ENCODE measurements at places on chromosomes 1 and 21. TPM values are rescaled to one million over a fixed set of nuclear protein-coding genes. Genes with fewer than 3 reads are reported as not detected.
A peak's percentile ranks its signal among the peaks of the same experiment; 100 is the strongest.

The HPCA gene
- total RNA-seq, result not detected

GRCh38 chr1:36276688-36277087 lies 29.5 kb upstream of the SH3D21 start:
- peaks cover 8% of the 10 kb centered on the region for H3K36me3 ChIP-seq
- no peak for DNase-seq
- H3K27me3 ChIP-seq, result no peaks in the 10 kb centered on the region
- H3K4me1 ChIP-seq, result peaks cover 18% of the 10 kb centered on the region
- H3K4me3 ChIP-seq, result no peak overlapping the region
- H3K27ac ChIP-seq, result no peak overlapping the region

DNA sequence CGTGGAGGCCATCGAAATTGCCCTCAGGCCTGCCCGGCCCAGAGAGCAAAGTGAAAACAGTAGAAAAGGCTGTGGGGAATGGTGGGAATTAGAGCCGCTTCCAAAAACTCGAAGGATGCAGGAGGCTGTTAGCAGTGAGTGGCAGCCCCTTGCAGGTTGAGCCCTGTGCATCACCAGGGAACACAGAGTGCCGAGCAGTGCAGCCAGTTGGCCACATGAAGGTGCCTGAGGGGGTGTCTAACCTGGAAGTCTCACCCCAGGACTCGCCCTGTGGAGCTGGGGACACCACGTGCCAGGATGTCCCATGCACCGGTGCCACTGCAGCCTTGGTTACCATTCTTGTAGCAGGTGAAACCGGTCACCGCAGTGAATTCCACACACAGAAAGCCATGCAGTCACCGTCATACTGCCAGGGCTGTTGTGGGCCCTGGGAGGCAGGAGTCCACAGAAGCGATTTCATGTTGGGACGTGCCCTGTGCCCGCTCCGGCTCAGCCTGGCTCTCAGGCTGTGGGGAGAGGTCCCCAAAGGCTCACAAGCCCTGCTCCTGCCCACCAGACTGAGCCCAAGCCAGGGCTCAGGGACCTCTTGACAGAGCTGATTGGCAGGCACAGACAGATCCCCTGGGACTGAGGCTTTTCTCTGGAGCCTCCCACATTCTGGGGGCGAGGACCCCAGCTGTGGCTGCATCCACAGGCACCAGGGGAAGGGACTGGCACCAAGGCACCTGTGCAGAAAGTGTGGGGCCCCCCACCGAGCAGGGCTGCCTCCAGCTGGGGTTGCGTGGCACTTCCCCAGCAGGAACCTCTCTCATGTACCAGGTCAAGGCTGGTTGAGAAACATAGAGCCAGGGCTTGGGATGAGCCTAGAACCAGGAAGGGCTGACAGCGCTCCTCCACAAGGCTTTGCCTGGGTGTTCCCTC lies 16.7 kb upstream of the ACTRT2 start:
- no peaks in the 10 kb centered on the region for H3K4me1 ChIP-seq
- peaks cover 83% of the 10 kb centered on the region for H3K27me3 ChIP-seq
- H3K27ac ChIP-seq, result no peak overlapping the region
- H3K4me3 ChIP-seq, result no peak overlapping the region

The UTS2 gene
- not detected for total RNA-seq

DNA sequence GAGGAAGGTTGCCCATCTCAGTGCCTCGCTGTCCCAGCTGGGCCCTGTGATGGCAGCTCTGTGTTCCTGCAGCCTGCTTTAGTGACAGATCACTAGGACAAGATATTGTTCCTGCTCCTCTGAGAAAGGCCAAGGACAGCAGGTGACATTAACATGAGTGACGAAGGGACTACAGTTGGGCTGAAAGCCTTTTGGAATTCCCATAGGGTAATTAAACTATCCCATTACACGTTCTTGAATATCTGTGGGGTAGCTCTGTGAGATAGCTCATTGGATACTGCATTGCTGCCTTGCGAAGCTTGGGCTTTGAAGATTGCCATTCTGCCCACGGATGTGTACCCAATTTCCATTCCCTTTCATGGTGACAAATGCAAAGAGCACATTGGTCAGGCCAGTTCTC lies 78.2 kb upstream of the COA6 start:
- H3K27me3 ChIP-seq, result peaks cover 13% of the 10 kb centered on the region
- DNase-seq, result no peak
- H3K27ac ChIP-seq, result no peak overlapping the region
- no peaks in the 10 kb centered on the region for H3K36me3 ChIP-seq

- H3K36me3 ChIP-seq, result no peaks in the 10 kb centered on the region
- H3K4me3 ChIP-seq, result peak overlapping the region; percentile 11
- H3K4me1 ChIP-seq, result peaks cover 64% of the 10 kb centered on the region
- no peak for DNase-seq
Measured at GRCh38 chr1:3702990-3703728, 49.1 kb upstream of the CCDC27 start.

The S100A9 gene
- 95.4 TPM for total RNA-seq

DNA sequence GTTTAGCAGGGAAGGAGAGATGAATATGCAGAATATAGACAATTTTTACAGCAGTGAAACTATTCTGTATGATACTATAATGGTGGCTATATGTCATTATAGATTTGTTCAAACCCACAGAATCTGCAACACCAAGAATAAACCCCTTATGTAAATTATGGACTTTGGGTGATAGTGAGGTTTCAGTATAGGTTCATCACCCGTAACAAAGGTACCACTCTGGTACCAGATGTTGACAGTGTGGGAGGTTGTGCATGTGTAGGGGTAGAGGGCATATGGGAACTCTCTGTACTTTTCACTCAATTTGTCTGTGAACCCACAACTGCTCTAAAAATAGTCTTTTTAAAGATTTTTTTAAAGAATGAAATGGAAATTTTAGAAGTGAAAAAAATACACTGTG lies 29.9 kb upstream of the PRDX6 start:
- DNase-seq, result no peak
- H3K4me1 ChIP-seq, result no peaks in the 10 kb centered on the region
- no peaks in the 10 kb centered on the region for H3K36me3 ChIP-seq
- no peak overlapping the region for H3K4me3 ChIP-seq
- no peak overlapping the region for H3K27ac ChIP-seq

DNA sequence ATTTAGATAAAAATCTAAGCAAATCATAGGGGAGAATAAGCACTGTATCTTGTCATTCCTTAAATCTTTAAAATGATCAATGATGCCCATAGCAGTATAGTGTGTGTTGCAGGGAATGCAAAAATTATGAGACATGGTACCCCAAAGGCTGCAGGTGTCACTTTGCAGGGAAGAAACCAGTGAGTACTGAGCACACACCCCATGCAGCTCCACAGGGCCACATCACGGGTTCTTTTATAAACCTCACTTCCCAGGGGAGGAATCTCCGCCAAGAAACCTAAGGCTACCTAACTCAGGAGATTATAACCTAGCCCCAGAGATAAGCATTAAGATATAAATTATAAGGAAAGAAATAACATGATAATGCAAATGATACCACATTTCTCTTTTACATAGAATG lies 115.6 kb downstream of the APP start:
- DNase-seq, result no peak
- peaks cover 13% of the 10 kb centered on the region for H3K36me3 ChIP-seq
- peaks cover 11% of the 10 kb centered on the region for H3K4me1 ChIP-seq
- H3K27ac ChIP-seq, result no peak overlapping the region

GRCh38 chr1:38094711-38095290 lies 48.2 kb upstream of the POU3F1 start:
- no peaks in the 10 kb centered on the region for H3K36me3 ChIP-seq
- no peaks in the 10 kb centered on the region for H3K4me1 ChIP-seq
- H3K4me3 ChIP-seq, result no peak overlapping the region
- no peak overlapping the region for H3K27ac ChIP-seq
- H3K27me3 ChIP-seq, result peaks cover 10% of the 10 kb centered on the region

DNA sequence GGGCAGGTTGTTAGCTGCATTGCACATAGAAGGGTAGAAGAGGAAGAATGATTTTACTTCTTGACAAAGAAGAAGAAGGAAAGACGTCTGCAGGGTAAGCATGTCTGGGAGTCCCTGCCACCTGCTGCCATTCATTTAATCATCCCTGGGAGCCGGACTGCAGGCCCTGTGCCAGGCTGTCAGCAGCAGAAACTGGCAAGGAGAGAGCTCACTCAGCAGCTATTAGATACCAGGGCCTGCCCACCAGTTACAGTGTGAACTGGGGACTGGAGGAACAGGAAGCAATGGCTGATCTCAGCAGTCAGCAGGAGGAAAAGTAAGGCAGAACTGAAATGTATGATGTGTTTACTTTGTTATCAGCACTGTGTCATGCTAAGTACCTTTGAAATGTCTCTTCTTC lies 75.7 kb upstream of the C1orf87 start:
- DNase-seq, result no peak
- H3K4me3 ChIP-seq, result no peak overlapping the region
- H3K27me3 ChIP-seq, result no peaks in the 10 kb centered on the region
- no peak overlapping the region for H3K27ac ChIP-seq
- peaks cover 2% of the 10 kb centered on the region for H3K4me1 ChIP-seq
- H3K36me3 ChIP-seq, result no peaks in the 10 kb centered on the region

The MYBPH gene
- 0.26 TPM for total RNA-seq

DNA sequence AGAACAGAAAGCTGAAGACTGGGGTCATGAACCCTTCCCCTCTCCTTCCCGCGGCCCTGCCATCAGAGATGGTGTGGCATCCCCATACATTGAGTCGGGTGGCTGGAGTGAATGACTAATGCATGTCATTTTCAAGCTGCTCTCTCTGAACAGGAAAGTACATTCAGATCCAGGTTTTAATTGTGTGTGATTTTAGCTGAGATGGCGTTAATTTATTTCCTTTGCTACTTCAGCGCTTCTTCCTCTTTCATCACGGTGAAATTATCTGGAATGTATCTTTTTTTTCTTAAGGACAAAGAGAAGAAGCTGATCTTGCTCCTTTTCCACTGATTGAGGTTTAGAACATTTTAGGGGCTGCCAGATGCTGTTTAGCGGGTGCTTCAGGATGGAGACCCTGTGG lies 8.6 kb upstream of the LRRN2 start:
- H3K4me3 ChIP-seq, result no peak overlapping the region
- H3K36me3 ChIP-seq, result no peaks in the 10 kb centered on the region
- DNase-seq, result no peak
- H3K27me3 ChIP-seq, result no peaks in the 10 kb centered on the region
- peaks cover 7% of the 10 kb centered on the region for H3K4me1 ChIP-seq
- no peak overlapping the region for H3K27ac ChIP-seq

The NCAM2 gene
- total RNA-seq, result 0.95 TPM

- no peaks in the 10 kb centered on the region for H3K36me3 ChIP-seq
- DNase-seq, result no peak
- no peak overlapping the region for H3K27ac ChIP-seq
- no peaks in the 10 kb centered on the region for H3K4me1 ChIP-seq
Measured at GRCh38 chr1:47523835-47524215, 86.0 kb downstream of the FOXD2 start.

- no peak overlapping the region for H3K4me3 ChIP-seq
- H3K4me1 ChIP-seq, result no peaks in the 10 kb centered on the region
- no peaks in the 10 kb centered on the region for H3K36me3 ChIP-seq
- no peak for DNase-seq
- no peaks in the 10 kb centered on the region for H3K27me3 ChIP-seq
Measured at GRCh38 chr1:196407358-196408051, 200.7 kb downstream of the KCNT2 start.

The IGFN1 gene
- total RNA-seq, result 0.13 TPM

The AMPD1 gene
- total RNA-seq, result not detected

DNA sequence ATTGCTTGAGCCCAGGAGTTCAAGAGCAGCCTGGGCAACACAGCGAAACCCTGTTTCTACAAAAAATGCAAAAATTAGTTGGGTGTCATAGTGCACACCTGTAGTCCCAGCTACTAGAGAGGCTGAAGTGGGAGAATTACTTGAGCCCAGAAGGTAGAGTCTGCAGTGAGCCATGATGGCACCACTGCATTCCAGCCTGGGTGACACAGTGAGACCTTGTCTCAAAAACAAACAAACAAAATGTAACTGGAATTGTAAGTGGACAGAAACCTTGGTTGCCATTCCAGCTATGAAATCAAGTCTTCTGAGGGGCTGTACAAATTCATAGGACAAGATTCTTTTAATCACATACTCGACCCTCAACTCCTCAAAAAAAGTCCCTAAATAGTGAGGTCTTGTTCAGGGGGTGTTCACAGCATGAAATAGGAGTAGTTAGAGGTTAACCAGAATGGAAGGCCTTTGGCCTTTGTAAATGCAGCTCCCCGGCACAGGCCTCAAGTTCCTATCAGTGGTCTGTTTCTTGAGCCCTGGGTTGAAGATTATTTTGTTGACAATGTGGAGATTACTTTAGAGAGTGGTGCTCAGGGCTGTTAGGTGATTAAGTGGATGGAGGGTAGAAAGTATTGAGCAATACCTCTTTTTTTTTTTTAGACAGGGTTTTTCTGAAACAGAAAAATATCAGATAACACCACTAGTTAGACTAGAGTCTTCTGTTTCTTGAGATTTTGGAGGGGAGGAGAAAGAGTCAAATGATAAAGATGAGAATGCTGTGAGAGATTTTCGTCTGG lies 138.7 kb upstream of the ZNF648 start:
- no peak overlapping the region for H3K4me3 ChIP-seq
- no peak overlapping the region for H3K27ac ChIP-seq
- peaks cover 19% of the 10 kb centered on the region for H3K4me1 ChIP-seq
- no peaks in the 10 kb centered on the region for H3K27me3 ChIP-seq
- no peak for DNase-seq

GRCh38 chr21:43287795-43288755 lies 119.3 kb downstream of the CRYAA start:
- H3K36me3 ChIP-seq, result no peaks in the 10 kb centered on the region
- no peak overlapping the region for H3K27ac ChIP-seq
- DNase-seq, result no peak
- no peak overlapping the region for H3K4me3 ChIP-seq
- peaks cover 4% of the 10 kb centered on the region for H3K27me3 ChIP-seq

The RYR2 gene
- 0.57 TPM for total RNA-seq

The FCRLB gene
- 0.81 TPM for total RNA-seq

The PROX1 gene
- 0.68 TPM for total RNA-seq

DNA sequence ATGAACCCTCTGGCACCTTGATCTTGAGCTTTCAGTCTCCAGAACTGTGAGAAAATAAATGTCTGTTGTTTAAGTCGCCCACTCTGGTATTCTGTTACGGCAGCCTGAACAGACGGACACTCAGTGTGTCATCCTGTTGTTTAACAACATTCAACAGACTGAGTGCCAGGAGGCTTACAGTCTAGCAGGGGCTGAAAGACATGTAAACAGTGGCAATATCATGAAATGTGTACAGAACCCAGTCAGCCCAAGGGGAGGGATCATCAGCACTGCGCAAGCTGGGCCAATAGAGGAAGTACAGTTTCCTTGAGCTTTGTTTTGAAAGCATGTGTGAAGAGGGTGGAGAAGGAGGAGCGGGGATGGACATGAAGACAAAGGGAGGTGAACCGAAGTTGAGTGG lies 13.6 kb downstream of the DIP2A start:
- DNase-seq, result no peak
- H3K4me3 ChIP-seq, result no peak overlapping the region
- H3K4me1 ChIP-seq, result no peaks in the 10 kb centered on the region
- H3K27ac ChIP-seq, result no peak overlapping the region
- H3K36me3 ChIP-seq, result peaks cover 3% of the 10 kb centered on the region

- no peaks in the 10 kb centered on the region for H3K27me3 ChIP-seq
- H3K27ac ChIP-seq, result no peak overlapping the region
- no peaks in the 10 kb centered on the region for H3K4me1 ChIP-seq
- DNase-seq, result no peak
- no peak overlapping the region for H3K4me3 ChIP-seq
Measured at GRCh38 chr1:93331412-93331811, 14.3 kb upstream of the DR1 start.

The AJAP1 gene
- 0.11 TPM for total RNA-seq

The PPIAL4G gene
- total RNA-seq, result not detected

Measured in suprapubic skin (tissue), 4 donors.